CD4-positive, alpha-beta T cell treated with Interleukin-6 for 4 hours (primary cell): ENCODE measurements at places on chromosomes 7 and 10.

DNA sequence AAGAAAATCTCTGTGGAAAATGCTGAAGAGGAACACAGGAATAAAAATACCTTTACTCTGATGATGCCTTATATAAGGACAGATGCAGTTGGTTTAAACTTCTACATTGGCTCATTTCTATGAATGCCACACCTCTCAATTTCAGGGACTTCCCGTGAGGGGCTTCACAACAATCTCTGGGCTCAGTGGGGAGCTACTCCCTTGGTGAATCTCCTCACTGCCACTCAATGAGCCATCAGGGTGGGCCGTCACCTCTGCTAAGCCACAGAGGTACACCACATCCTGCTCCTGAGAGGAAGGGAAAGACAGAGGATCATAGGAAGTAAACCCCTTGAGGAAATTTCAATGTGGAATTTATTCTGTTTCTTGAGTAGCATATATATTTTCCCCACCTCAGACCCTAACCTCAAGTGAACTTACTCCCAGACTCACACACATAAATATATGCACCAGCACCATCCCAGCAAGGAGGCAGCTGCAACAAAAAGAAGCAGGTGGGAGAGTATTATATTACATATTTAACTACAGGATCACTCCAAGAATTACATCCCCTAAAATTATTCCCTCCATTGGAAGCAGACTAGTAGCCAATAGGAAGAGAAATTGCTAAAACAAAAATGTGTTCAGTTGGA lies 63.3 kb upstream of the PRSS1 start:
- DNase-seq, result no peak

- DNase-seq, result no peak
Measured at GRCh38 chr7:139617074-139617473, 93.6 kb downstream of the CLEC2L start.

- no peak for DNase-seq
Measured at GRCh38 chr7:121061677-121062582, 73.4 kb downstream of the CPED1 start.

DNA sequence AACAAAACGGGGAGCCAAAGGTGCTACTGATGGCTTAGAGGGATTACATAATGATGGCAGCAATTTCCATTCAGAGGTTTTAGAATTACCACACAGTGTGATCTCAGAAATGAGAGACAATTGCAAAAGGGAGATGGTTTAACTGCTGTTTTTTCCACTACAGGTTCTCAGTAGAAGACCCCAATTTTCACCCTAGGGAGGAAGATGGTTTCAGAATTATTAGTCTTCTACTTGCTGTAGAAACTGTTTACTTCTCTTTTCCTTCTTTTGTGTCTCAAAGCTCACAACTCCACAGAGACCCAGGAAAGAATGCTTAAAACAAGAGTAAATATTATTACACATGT lies 226.5 kb downstream of the INHBA start:
- no peak for DNase-seq
